ENCODE measurements at places on chromosomes 2 and 18.
A peak's percentile ranks its signal among the peaks of the same experiment; 100 is the strongest.

- no peak for DNase-seq
Observed at GRCh38 chr2:231161877-231162329, 36.5 kb upstream of the ARMC9 start.

- no peak for DNase-seq
Observed at GRCh38 chr2:44579837-44580230, 218.1 kb downstream of the CAMKMT start.

DNA sequence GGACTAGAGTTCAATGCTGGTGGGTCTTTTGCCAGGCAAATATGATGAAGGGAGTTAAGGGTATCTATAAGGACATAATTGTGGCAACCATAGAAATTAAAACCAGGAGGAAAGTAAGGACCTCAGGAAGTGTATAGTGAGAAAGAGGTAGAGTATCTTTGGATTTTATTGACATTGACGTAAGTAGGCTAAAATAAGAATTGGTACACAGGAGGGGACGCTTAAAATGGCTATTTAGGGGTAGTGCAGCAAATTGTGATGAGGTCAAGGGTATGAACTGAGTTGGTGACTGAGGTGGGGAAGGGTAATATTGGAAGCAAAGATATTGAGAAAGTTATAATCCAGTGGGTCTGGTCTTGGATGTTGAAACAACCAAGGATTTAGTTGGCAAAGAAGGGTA is 42.7 kb downstream of the MARCHF7 start:
- no peak for DNase-seq

GRCh38 chr2:174445248-174445647 is 41.6 kb downstream of the GPR155 start:
- DNase-seq: no peak

GRCh38 chr2:127173057-127173456 is 47.0 kb downstream of the CYP27C1 start:
- DNase-seq: no peak

DNA sequence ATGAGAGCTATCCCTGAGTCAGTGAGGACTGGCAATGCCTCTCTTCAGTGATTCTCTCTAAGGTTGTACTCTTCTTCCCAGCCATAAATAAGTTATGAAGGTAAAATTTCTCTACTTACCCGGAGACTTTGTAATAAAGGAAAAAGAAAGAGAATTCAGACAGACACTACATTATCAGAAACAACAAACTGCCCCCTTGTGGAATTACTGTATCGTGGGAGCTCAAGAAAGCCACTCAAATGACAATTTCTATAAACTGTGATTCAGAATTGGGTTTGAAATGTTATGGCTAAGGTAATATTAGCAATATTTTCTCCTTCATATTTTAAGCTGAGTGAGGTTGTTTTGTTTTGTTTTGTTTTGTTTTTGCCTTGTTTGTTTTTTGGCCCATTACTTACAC is 155.8 kb upstream of the TANK start:
- no peak for DNase-seq

DNA sequence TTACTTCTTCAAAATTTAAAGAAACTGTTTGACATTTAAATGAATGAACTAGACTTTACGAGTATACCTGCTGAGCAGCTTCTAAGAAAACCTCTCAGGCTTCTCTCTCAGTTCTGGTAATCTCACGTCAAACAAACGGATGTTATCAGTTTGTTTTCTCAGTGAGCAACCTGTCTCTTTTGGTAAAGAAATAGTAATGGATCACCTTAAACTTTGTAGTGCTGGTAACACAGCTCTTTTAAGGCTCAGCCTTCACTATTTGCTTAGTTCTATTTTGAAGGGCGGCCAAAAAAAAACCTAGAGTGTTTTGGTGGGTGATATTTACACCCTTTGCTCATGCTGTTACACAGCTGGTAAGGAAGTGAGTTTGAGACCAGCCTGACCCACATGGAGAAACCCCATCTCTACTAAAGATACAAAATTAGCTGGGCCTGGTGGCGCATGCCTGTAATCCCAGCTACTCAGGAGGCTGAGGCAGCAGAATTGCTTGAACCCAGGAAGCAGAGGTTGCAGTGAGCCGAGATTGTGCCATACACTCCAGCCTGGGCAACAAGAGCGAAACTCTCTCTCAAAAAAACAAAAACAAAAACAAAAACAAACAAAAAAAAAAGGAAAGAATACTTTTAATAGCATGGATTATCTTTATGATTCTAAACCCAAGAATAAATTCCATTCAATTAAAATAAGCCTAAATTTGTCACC is 15.9 kb downstream of the FN1 start:
- no peak for DNase-seq

DNA sequence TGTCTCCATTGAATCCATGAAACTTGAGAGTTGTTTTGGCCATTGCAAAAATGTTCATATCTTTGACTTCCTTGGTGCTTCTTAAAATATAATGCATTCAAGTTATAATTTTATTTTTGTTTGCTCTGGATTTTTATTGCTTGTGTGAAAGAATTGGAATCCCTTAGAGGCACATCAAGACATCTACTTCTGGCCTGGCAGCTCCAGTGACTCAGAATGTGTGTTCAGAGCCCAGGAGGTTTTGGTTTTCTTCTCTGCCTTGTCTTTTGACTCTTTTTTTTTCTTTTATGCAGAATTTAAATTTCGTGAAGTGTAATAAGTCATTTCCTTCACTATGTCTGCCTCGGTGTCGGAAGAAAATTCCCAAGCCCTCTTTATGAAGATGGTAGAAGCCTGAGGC is 180.2 kb downstream of the LTBP1 start:
- no peak for DNase-seq

DNA sequence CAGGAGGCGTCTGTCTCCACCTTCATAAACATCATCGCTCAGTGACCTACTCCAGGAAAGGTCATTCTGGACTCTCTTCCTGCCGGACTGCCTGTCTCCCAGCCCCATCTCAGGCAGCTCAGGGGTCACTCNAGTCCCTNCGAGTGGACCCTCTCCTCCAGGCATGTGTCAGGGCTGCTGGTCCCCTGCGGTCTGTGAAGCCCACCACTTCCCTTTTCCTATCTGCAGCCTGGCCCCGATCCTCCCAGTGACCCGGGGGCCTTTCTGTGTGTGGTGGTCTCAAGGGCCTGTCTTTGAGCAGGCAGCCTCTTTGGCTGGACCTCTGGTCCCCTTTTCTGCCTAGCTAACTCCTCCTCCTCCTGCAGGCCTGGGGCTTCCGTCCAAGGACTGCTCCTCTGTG is 5.9 kb upstream of the PARD6G start:
- DNase-seq: no peak

GRCh38 chr2:16645775-16646559 is 19.7 kb downstream of the CYRIA start:
- DNase-seq: no peak

GRCh38 chr2:221975151-221975550 is 323.6 kb downstream of the PAX3 start:
- no peak for DNase-seq

- DNase-seq: no peak
Observed at GRCh38 chr2:167966937-167967913, 280.2 kb downstream of the STK39 start.

DNA sequence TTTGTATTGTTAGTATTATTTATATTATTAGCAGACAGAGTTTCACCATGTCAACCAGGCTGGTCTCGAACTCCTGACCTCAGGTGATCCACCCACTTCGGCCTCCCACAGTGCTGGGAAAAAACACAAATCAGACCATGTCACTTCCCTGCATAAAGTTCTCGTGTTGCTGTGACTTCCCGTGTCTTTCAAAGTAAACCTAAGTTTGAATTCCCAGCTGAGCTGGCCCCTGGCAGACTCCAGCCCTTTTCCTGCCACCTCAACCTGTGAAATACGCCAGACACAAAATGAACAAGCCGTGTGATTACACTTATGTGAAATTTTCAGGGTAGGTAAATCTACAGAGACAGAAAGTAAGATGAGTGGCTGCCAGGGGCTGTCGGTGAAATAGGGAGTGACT is 7.9 kb downstream of the BOK start:
- no peak for DNase-seq

DNA sequence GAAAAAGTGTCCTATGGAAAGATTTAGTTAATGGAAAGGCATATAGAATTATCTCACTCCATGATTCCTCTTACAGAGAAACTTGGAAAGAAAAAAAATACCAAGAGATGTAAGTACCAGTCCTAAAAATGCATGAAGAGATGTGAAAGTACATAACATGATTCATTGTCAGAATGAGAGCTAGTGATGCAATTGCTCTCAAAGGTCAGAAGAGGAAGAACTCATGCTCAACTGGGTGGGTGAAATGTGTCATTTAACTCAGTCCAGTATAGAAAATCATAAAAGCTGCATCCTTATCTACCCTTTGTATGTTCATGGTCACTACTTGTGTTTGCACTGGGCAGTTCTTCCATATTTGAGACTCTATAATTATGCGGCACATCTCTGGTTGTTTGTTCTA is 300.0 kb upstream of the PIK3C3 start:
- no peak for DNase-seq

GRCh38 chr2:25417715-25418369 is 76.1 kb upstream of the DNMT3A start:
- DNase-seq: no peak

DNA sequence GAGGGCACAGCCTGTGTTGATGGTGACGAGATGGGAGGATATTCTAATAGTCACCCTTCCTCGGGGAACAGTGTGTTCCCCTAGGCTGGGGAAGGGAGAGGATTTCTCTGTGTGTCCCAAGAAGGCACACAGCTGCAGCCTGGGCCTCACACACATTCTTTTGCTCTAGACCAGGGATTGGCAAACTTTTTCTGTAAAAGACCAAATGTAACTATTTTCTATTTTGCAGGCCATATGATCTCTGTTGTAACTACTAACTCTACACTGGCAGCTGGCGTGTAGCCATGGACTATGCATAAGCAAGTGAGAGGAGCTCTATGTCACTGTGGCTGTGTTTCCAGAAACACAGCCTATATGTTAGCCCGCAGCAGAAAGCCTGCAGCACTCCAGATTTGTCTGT is 65.8 kb downstream of the ARHGAP28 start:
- peak; percentile 51 for DNase-seq

GRCh38 chr2:74364533-74365505 is 15.3 kb downstream of the DCTN1 start:
- no peak for DNase-seq

GRCh38 chr2:226794751-226795171 is 4.9 kb downstream of the IRS1 start:
- DNase-seq: peak; percentile 28
